ENCODE measurements at places on chromosomes 1 and 21.

- no peak for DNase-seq
These were observed 27.5 kb downstream of the SLC9A1 start for GRCh38 chr1:27127419-27127818.

GRCh38 chr1:104189207-104189606 lies 439.5 kb downstream of the AMY1C start:
- no peak for DNase-seq

GRCh38 chr1:160576390-160576789 lies 2.9 kb downstream of the CD84 start:
- DNase-seq = no peak

GRCh38 chr1:68322837-68323687 lies 90.7 kb upstream of the WLS start:
- no peak for DNase-seq

GRCh38 chr1:201566933-201567801 lies 28.2 kb downstream of the NAV1 start:
- no peak for DNase-seq
